Left ventricle myocardium superior (tissue), 1 donor: ENCODE measurements at places on chromosomes 3 and 15.

DNA sequence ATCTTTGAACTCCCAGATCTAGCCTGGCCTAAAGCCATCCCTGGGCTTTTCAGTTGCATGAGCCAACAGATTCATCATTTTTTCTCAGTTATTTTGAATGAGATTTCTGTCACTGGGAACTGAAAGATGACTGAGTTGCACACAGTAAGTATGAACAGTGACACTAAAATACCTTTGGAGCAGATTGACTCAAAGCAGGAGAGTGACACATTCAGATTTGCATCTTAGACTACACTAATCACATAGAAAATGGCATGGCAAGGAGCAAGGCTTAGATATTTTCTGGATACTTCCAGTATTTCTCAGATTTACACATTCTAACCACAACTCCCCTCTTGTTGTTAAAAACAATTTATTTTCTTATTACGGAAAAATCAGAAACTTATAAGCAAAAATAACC is 32.8 kb downstream of the SEC62 start:
- DNase-seq, result no peak

GRCh38 chr3:190345027-190345821 is 23.0 kb upstream of the CLDN1 start:
- no peak for DNase-seq

DNA sequence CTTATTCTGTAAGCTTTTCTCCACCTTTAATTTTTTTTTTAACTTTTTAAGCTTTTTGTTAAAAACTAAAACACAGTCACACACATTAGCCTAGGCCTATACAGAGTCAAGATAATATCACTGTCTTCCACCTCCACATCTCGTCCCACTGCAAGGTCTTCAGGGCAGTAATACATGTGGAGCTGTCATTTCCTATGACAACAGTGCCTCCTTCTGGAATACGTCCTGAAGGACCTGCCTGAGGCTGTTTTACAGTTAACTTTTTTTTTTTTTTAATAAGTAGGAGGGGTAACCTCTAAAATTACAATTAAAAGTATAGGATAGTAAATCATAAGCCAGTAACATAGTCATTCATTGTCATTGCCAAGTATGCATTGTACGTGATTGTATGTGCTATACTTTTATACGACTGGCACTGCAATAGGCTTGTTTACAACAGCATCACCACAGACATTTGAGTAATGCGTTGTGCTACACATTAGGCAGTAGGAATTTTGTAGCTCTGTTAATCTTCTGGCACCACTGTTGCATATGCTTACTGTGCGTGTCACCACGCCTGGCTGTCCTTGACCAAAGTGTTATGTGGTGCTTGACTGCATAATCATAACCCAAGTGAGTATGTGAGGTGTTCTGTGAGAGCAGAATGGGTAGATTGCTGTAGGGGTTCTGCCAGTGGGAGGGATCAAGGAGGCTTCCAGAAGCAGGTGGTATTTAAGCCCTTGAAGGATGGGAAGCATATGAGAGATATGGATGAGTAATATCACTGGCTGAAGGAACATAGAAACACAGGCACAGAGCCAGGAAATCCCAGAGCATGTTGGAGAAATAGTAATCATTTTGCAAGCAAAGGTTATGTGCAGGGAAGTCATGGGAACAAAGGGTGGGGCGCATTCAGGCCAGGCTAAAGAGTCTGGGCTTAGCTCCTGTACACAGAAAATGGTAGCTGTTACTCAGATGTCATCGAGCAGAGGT is 18.3 kb downstream of the FBXO22 start:
- no peak for DNase-seq

GRCh38 chr15:66630801-66631351 is 65.1 kb upstream of the LCTL start:
- no peak for DNase-seq

DNA sequence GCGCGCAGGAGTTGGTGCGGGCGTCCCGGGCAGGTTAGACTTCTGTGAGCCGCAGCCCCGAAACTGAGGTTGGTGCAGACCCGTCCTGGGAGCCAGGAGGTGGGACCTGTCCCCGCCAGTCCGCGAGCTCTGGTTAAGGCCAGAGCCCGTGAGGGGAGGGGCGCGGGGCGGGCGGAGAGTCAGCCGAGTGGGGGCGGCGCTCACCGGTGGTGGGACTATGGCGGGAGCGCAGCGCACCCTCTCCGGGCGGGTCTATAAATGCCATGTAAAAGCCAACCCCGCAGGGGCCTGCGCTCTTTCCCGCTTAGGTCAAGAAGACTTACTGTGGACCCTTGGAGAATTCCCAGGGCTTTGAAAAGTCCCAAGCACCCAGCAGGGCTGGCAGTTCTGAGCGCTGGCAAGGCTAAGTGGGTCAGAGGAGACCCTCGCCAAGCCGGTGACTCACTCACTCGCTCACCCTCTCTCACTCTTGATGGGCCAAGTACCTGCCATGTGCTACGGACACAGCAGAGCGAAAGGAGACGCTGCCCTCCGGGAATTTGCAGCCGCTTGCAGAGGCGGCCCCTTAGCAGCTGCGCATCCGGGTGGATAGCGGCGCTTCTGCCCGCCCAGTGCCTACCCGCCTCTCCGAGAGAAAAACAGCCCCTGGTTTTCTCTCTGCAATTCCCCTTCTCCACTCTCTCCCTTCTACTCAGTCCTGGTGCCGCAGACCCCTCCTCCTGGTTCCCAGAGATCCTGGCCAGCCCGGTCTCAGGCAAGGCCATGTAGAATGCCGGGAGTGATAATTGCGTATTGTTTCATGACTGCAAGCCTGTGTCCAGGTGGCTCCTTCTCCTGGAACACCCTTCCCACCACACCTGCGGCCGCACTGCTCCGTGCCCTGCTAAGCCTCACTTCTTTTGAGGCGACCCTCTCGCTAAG is at the start of gene ALDH1L1:
Gene ALDH1L1 (minus strand): TSS at position 110 of the 921 bp plus-strand sequence. CDS start 19,607 bp downstream, outside the sequence.
- peak; percentile 91 for DNase-seq

- DNase-seq, result no peak
These were observed 28.9 kb upstream of the ESYT3 start for GRCh38 chr3:138405486-138405885.

DNA sequence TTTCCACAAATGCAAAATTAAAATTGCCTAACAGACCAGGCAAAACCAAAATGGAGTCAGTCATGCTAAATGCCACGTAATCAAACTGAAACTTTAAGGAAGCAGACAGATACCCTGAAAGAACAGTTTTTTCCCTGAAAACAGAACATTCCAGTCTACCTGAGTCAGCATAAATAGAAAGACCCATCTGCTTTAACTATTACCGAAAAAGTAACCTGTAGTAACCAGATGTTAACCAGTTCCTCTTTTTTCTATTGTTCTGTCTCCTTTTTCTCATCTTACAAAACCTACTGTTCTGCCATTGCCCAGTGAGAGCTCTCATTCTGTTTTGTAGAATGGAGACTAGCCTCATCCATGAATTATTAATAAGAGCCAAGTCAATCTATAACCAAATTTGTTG is 286.0 kb downstream of the CACNA2D3 start:
- DNase-seq, result no peak

GRCh38 chr3:129609591-129610182 is 3.2 kb upstream of the PLXND1 start:
- DNase-seq, result no peak

DNA sequence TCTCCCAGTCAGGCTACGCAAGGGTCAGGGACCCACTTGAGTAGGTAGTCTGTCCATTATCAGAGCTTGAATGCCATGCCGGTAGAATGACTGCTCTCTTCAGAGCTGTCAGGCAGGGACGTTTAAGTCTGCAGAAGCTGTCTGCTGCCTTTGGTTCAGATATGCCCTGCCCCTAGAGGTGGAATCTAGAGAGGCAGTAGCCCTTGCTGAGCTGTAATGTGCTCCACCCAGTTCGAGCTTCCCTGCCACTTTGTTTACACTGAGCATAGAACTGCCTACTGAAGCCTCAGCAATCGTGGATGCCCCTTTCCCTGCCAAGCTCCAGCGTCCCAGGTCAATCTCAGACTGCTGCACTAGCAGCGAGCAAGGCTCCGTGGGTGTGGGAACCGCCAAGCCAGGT is 57.5 kb upstream of the SETMAR start:
- no peak for DNase-seq

GRCh38 chr3:172289583-172289982 is 158.7 kb downstream of the GHSR start:
- peak; percentile 53 for DNase-seq

- no peak for DNase-seq
These were observed 54.7 kb downstream of the CLDN11 start for GRCh38 chr3:170473358-170473757.

DNA sequence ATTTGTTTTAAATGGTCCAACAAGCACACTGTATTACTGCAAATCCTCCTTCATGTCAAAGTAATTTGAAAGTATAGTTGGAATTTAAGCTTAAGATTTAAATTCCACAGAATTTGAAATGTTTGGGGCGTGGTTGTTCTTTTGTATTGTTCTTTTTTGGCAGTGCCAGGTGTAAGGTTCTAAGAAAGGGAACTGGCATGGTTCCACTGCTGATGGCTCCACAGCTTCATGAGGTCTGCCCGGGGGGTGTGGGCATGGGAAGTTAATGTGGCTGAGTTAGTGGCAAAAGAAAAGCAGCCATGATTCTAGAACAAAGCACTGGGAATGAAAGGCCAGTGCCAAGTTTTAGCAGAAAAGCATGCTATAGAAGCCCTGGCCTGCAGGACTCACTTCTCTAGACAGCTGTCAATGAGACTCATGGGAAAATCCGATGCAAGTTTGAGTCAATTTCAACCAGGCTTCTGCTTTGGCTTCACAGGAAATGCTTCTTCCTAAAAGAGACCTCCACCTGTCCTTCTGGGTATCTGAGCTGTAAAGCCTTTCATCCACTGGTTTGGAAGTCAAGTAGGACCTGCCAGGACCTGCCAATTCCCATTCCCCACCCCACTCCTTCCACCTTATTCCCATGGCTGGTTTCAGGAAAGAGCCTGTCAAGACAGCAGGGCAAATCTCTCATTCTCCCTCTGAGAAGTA is 18.9 kb downstream of the CDCP1 start:
- no peak for DNase-seq

GRCh38 chr3:78086150-78086549 is 1046.3 kb downstream of the ROBO2 start:
- no peak for DNase-seq

DNA sequence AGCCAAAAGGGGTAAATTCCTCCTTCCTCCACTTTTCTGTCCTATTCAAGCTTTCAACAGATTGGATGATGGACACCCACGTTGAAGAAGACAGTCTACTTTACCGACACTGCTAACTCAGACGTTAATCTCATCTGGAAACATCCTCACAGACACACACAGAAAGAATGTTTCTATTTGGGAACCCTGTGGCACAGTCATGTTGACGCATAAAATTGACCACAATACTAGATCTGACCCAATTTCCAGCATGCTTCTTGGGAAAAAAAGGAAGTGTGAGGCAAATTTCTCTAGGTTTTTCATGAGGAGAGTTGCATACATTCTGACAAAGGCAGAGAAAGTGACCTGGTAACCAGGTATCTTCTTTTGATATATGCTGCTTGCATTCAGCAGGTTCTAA is 594.1 kb downstream of the FGF12 start:
- DNase-seq, result no peak

DNA sequence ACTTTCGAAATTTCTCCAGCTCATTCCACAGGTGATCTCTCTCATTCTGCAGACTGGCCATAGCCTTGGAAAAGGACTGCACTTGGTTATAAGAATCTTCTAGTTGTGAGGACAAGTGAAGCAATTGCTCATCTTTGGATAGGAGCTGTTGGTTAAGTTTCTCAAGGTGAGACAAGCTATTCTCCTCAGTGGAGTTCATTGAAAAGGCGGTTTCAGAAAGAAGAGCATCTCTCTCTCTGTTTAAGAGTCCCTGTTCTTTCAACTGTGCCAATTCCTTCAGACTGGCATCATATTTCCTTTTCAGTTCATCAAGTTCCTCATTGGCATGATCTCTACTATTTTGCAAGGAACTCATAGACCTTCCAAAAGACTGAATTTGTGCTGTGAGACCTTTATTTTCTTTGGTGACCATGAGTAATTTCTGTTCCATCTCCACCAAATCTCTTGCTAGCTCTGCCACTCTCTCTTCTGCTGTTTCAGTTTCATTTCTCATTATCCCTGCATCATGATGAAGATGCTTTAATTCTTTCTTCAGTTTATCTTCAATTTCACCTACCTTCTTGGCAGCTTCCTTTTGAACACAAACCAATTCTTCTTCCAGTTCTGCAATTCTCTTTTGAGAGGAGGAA is 30.2 kb upstream of the HCLS1 start:
- DNase-seq, result no peak

DNA sequence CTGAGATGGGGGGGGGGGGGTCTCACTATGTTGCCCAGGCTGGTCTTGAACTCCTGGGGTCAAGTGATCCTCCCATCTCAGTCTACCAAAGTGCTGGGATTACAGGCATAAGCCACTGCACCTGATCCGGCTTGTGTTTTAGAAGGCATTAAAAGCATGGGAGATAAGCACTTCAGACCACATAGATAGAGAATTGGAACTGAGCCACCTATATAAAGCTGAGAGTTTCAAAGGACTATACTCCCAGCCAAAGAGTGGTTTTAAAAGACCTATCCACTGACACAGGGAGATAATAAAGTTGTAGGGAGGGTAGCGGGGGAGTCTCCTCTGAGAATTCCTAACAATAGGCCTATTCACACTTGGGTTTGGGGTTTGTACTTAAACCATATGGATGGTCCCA is 34.8 kb downstream of the DENND4A start:
- DNase-seq, result no peak

- DNase-seq, result no peak
These were observed 74.0 kb downstream of the UBE2E2 start for GRCh38 chr3:23276913-23277658.

DNA sequence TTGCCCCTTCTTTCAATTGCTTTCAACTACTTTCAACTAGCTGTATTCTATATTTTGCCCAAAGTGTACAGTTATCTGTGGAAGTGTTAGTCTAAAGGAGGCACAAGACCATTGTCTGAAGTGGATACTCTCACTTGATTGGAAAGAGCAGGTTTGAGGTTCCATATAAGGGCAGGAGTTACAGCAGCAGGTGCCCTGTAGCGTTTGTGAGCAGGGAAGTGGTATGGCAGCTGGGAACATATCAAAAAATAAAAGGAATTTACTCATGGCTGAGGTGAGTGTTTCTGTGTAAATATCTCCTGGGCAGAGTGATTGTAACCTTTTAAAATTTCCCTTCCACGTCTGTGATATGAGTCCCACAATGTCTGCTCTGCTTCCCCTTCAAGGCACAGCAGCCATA is 38.5 kb upstream of the DNAJC13 start:
- DNase-seq, result no peak
